HFFc6 (cell line): ENCODE measurements at places on chromosomes 3 and 15. TPM values are rescaled to one million over a fixed set of nuclear protein-coding genes. Genes with fewer than 3 reads are reported as not detected.

GRCh38 chr3:23435318-23435717 lies 232.2 kb downstream of the UBE2E2 start:
- H3K36me3 ChIP-seq: peaks cover 4% of the 10 kb centered on the region; the same call in 1 of the 2 replicates
- H3K4me3 ChIP-seq: no peak overlapping the region
- H3K4me1 ChIP-seq: peaks cover 27% of the 10 kb centered on the region

DNA sequence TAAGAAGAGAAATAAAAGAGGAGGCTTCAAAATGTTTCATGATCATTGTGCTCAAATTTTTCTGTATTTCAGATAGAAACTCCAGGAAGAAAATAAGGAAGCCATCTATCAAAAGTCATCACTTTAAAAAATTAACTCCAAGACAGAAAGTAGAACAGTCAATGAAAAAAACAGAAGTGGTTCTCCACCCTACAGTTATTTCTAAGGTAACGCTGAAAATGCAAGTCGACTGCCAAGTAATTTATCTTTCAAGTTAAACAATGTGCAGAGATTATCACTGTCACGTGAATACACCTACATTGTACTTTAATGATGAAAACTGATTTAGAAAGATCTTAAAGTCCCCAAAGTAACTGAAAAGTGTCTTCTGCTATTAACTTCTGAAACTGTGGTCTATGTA lies 78.5 kb upstream of the SNRPA1 start:
- no peak overlapping the region for H3K27ac ChIP-seq
- peaks cover 8% of the 10 kb centered on the region; the same call in 1 of the 2 replicates for H3K4me1 ChIP-seq
- no peak for DNase-seq
- H3K36me3 ChIP-seq: no peaks in the 10 kb centered on the region
- H3K4me3 ChIP-seq: no peak overlapping the region

GRCh38 chr3:114389156-114389555 lies 95.3 kb downstream of the TIGIT start:
- no peak for DNase-seq
- peaks cover 11% of the 10 kb centered on the region for H3K4me1 ChIP-seq
- no peaks in the 10 kb centered on the region; the same call in 1 of the 2 replicates for H3K27me3 ChIP-seq
- H3K4me3 ChIP-seq: no peak overlapping the region

- no peak for DNase-seq
- H3K4me1 ChIP-seq: no peaks in the 10 kb centered on the region
- H3K27ac ChIP-seq: no peak overlapping the region
- H3K27me3 ChIP-seq: no peaks in the 10 kb centered on the region
- no peak overlapping the region for H3K4me3 ChIP-seq
Measured at GRCh38 chr15:97171556-97171955, 788.9 kb upstream of the ARRDC4 start.

Gene CFAP91
- not detected in 3 replicates for total RNA-seq
